EH (cell line): ENCODE measurements at places on chromosomes 12 and 14.

DNA sequence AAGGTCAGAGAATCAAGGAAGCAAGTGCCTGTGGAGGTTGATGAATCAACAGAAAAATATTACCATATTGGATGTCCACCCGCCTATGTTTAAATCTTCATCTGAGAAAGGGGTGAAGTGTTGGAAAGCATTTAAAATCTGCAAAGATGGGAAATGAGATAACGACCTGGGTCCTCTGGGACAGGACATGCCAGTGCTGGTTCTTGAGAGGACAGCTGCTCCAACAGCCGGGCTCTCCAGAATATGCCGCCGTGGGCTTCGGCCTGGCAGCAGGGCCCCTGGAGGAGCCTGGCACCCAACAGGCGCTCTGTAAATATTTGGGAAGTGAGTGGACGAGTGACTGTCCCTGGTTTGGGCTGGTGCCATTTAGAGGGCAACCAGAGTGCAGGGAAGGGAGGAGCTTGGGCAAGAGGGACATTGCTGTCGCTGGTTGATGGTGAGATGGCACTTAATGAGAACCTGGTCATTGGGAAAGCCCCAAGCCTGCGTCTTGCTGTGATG lies 129.9 kb downstream of the KCNA5 start:
- peak; percentile 76 for DNase-seq

- no peak for DNase-seq
These were observed 193.1 kb upstream of the FAR2 start for GRCh38 chr12:28955931-28956330.

DNA sequence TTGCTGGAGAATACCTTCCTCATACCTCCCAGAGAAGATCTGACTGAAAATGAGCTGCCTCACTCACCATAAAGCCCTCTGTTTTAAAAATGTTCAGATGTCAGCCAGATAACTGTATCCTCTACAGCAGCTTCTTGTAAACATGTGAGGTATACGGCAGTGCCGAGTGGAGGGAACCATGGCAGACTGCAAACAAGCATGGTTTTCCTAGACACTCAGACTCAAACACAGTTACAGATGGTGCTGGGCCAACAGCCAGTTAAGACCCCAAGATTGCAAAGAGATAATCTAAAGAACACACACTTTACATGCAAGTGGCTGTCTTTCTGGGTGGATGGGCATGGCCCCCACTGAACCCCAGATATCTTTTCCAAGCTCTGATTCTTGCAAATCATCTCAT lies 16.6 kb upstream of the CCDC177 start:
- no peak for DNase-seq

DNA sequence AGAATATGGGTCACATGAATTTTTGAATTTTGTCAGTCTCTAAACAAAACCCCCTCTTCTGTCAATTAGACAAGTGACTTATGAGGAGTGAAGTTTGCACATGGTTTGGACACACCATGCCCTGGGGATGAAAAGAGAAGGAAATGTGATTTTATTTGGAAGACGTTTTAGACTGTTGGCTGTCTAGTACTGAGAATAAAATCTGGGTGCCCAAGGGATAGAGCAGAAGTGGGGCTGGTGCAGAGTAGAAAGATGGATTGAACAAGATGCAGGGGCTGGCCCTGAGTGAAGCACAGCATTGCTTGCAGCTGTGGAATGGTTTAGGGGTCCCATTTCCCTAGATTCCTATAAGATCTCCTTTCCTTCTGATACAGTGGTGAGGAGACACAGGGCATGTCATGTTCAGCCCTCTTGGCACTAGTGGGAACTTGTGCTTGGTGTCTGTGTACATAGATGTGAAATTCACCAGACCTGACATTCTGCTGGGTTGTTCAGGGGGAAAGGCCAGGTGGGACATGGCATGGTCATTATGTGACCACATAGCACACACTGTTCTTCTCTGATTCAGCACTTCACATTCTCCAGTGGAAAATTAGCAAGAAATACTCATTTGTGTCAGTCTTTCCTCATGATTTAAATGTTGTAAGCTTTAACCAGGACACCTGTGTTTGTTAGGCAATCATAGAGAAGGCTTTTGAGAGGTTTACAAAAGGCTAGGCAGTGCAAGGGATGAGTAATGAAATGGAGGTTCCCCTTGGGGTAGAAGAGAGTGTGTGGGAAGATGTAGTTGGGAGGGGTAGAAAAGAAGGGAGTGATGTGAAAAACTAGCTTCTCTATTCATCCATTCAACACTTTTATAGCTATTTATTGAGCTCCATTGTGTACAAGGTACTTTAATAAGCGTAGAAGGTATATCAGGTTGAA lies 202.3 kb upstream of the IGF1 start:
- no peak for DNase-seq

GRCh38 chr12:114684098-114684869 lies at the start of gene TBX3:
TSS of gene TBX3 (minus strand) at chr12:114684175. CDS start at chr12:114683200, 975 bp downstream.
- peak; percentile 100 for DNase-seq

GRCh38 chr12:45388545-45388944 lies 172.7 kb downstream of the ANO6 start:
- peak; percentile 64 for DNase-seq

- no peak for DNase-seq
These were observed 90.1 kb upstream of the DACT1 start for GRCh38 chr14:58547649-58548048.

DNA sequence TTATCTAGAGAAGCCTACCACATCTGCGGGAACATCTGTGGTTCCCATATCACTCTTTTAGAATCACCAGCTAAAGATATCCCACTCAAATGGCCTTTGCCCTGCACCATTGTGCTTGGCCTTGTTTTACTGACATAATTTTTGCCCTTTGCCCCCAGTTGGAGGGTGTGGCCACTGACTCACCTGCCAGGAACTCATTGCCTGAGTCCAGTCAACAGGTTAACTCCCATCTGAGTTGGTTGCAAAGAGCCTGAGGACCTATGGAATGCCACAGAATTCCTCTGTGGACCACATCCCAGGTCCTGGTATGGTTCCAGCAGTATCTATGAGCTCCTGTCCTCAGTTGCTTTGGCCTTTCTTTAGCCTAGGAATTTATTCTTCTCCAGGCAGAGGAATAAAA lies 55.7 kb upstream of the PTGR2 start:
- peak; percentile 85 for DNase-seq

GRCh38 chr14:104858811-104859426 lies 6.1 kb upstream of the CEP170B start:
- DNase-seq: no peak

DNA sequence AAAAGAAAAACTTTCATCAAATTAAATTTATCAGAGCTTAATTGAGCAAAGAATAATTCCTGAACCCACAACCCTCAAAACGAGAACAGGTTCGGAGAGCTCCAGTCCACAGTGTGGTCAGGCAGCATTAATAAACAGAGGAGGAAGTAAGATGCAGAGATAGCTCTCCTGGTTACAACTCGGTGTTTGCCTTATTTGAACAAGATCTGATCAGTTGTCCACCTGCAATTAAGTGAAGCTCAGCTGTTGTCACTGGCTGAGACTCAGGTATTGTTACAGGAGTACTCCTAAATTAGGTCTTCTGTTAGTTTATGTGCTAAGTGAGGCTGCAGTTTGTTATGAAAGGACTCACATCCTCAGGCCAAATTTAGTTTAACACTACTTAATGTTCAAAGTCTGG lies 451.4 kb upstream of the PDE3A start:
- no peak for DNase-seq

- no peak for DNase-seq
These were observed 31.1 kb downstream of the SLC38A4 start for GRCh38 chr12:46794593-46795190.

GRCh38 chr12:6345319-6346091 lies 3.6 kb upstream of the TNFRSF1A start:
- peak; percentile 96 for DNase-seq

GRCh38 chr14:104419865-104420505 lies 159.6 kb upstream of the C14orf180 start:
- no peak for DNase-seq

DNA sequence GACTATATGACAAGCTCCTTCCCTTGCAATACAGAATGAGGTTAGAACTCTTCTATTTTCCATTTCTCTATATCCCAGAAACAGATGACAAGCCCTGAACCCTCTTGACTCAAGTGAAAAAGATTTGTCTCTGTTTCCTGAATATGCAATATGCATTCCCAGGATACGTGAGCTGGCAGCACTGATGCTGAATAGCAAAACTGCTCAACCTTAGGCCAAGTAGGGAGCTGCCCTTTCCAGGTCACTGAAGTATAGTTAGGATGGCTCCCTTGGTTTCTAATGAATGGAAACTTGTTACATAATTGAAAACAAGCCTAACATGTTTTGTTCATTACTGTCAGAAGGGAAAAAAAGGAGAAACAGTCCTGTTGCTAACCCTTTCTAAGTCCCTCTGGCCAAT lies 47.9 kb upstream of the PLEKHG7 start:
- peak; percentile 46 for DNase-seq

GRCh38 chr12:132427999-132428935 lies 61.7 kb upstream of the FBRSL1 start:
- DNase-seq: no peak

DNA sequence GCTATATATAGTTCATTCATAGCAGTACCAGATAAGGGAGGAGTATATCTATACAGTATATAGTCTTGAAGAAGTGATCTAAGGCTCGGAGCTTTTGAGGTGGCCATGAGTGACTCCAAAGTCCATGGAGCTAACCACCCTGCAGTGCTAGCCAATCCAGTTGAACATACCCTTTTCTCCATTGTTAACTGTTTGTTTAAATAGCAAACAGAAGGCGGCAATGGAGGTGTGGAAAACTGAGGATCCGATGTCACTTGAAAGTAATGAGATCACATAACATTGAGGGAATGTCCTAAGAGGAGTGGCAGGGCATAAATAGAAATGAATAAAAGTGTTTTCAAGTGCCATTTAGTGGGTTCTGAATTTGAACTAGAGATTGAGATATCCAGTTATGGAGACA lies 12.4 kb upstream of the SNAPC1 start:
- peak; percentile 30 for DNase-seq

- DNase-seq: no peak
These were observed 90.8 kb downstream of the NTF3 start for GRCh38 chr12:5522432-5523335.

GRCh38 chr12:73452672-73453469 lies 1084.8 kb upstream of the ATXN7L3B start:
- no peak for DNase-seq

DNA sequence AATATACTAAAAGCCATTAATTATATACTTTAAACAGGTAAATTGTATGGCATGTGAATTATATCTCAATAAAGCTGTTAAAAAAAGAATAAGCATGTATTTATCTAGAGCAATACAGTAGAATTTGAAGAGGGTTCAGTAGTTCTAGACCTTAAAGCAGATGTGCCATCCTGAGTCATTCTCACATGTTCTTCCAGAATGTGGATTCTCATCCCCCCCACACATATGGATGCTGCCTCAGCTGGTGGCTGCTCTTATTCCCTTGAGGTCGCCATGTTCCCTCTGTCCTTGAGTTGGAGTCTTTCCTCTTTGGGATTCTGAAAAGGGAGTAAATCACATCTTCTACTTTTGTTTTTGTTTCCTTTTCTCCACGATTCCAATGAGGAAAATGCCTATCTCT lies 321.3 kb downstream of the AEBP2 start:
- DNase-seq: no peak

DNA sequence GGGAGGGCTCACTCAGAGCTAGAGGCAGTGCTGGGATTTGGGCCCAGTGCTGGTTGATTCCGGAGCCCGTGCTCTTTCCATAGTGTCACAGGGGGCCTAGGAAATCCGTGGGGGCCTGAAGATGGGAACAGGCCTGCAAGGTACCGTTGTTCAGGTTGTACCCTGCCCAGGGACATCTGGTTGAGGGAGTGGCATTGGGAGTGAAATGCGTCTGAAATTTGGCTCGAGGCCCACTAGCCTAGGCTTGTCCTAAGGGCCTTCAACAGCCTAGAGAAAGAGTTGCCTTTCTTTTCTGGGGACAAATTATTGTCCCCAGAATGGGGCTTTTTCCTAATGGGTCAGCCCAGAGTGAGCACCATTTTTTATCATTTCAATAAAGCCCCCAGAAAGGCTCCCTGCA lies 26.4 kb upstream of the FAM222A start:
- DNase-seq: no peak

DNA sequence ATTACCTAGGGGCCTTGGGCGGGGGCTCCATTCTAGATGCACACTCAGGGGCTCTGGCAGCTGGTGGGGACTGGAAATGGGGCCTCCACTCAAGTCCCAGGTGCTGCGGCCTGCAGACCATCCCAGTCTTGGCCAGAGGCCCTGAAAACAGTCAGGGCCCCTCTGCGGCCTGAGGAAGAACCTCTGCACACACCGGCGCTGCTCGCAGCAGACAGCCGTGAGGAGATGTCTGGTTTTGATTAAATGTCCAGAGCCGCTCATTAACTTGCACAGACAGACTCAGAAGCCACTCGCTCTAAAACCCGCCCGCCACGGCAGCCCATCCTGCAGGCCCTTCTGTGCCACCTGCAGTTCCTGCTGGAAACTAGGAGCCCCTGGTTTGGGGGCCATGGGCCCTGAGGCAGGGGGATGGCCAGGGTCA lies 36.4 kb upstream of the NCOR2 start:
- DNase-seq: no peak

DNA sequence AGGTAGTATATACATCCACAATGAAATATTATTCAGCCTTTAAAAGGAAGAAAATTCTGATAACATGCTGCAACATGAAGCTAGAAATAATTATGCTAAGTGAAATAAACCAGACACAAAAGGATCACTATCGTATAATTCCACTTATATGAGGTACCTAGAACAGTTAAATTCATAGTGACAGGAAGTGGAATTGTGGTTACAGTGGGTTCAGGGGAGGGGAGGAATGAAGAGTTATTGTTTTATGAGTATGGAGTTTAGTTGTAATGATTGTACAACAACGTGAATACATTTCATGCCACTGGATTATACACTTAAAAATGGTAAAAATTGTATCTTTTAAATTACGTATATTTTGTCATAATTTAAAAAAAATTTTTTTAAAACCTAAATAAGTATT lies 21.0 kb downstream of the EEA1 start:
- peak; percentile 18 for DNase-seq

DNA sequence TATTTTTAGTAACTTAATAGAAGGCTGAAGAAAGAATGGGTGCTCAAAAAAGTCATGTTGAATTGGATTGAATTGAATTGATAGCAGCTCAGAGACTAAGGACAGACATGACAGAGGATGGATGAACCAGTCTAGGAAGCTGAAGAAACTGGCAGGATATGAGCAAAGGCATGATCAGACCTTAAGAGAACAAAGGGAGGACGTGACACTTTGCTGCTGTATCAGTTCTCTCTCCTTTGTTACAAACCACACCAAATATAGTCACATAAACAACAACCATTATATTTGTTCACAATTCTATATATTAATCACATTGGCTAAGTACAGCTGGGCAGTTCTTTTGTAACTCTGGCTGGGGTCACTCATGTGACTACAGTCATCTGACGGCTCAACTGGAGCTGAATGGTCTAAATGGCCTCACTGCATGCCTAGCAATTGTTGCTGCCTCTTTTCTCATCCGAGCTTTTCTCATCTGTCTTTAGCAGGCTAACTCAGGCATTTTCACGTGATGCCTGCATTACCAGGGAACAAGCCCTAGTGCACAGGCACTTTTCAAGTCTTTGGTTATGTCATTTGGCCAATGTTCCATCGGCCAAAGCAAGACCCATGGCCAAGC lies 355.0 kb downstream of the ETNK1 start:
- DNase-seq: no peak

- DNase-seq: peak; percentile 47
These were observed 545 bp downstream of the CPSF2 start for GRCh38 chr14:92122351-92122677.

- peak; percentile 11 for DNase-seq
These were observed 381.8 kb downstream of the EGLN3 start for GRCh38 chr14:33568935-33569579.

GRCh38 chr12:131436922-131437705 lies 273.8 kb upstream of the SFSWAP start:
- DNase-seq: no peak

GRCh38 chr14:101374373-101375338 lies 186.6 kb upstream of the DIO3 start:
- no peak for DNase-seq
